NCI-H146 (cell line): ENCODE measurements at places on chromosomes 3 and 15.
A peak's percentile ranks its signal among the peaks of the same experiment; 100 is the strongest.

- DNase-seq, result no peak
These were observed 37.3 kb downstream of the TMOD3 start for GRCh38 chr15:51866751-51867150.

- no peak for DNase-seq
These were observed 43.7 kb downstream of the MAGI1 start for GRCh38 chr3:65995030-65995429.

- no peak for DNase-seq
These were observed 13.9 kb upstream of the GPR171 start for GRCh38 chr3:151216641-151217607.

DNA sequence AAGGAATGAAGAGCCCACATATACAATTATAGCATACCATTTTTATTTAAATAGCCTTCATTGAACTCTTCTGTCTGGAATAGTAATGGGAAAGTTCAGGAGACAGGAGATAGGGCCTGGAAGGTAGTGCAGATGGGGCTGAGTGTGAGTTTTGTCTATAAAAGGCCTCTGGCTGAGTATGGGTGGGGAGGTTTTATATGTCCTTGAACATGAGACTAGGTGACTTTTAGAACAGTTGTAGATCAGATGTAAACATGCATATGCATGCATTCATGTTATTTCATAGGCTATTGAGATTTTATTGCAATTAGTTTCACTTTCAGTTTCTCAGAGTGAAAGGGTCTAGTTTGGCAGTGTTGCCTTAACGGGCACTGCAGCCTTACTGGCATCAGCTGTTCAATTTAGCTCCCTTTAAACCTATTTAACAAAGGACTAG is 27.1 kb downstream of the CGGBP1 start:
- no peak for DNase-seq

DNA sequence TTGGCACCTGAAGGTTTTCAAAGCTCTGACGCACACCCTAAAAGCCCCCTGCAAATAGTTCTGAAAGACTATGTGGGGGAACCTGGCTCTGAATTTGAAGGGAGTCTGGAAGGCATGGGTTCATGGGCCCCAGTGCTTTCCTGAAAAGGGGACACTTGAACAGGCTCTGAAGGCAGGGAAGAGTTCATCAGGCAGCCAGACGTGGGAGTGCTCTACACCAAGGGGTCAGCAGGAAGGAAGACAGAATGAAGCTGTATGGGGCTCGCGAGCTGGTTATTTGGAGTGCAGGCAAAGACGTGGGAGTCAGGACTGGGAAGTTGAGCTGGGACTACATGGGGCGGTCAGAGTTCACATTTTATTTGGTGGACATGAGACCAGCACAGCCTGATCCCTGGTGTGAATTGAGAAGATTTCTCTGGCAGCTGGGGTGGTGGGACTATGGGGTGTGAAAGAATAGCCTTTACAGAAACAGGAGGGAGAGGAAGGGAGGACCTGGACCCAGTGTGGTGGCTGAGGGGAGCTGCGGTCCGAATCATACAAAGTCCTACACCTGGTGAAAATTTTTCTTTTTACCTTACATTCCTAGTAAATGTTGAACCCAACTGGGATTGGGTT is 12.6 kb downstream of the ABHD6 start:
- DNase-seq, result no peak

GRCh38 chr3:69558912-69559311 is 173.0 kb upstream of the FRMD4B start:
- no peak for DNase-seq

DNA sequence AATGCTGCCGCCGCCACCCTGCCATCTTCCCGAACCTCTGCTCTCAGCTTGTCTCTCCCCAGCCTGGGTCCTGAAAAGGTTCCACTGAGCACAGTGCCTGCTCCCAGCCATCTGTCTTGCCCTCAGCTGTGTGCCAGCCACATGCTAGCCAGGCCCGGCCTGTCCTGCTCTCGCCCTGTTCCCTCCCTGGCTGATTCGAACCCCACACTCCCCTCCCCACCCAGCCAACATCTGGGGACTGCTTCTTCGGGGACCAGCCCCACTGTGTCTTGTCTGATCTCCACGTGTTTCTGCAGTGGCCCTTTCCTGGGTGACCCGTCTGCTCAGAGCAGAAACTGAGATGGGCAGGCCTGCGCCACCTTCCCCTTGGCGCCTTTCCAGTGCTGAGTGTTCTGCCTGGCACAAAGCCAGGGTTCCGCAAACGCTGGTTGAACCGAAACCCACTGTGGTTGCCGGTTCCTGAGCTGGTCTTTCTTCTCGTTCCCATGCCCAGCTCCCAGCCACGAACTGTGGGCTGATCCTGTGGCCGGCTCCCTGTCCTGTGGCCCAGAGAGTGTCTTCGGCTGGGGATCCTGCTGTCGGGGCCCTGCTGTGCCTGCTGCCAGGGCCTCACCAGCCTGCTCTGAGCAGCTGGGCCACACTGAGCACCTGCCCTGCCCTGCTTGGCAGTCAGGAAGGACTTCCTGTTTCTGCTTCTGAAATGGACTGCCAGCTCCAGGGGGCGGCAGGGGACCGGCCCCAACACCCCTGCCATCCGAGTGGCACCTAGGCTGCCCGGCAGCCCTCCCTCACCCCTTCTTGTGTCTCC is 62.7 kb upstream of the KLF13 start:
- peak; percentile 42 for DNase-seq

DNA sequence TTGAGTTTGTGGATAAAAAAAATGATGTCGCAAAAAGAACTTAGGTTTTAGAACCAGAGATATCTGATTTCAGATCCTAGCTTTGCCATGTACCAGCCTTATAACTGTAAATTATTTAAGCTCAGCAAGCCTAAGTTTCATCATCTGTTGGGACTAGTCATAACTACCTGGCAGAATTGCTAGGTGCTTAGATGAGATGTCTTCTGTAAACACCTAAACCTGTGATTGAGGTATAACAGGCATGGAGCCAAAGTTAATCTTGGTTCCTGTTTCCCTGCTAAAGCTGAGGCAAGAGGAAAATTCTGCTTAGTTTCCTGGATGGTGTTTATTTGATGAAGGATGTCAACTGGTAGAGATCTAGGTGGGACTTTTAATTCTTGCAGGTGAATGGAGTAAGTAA is 331.3 kb upstream of the RBMS3 start:
- no peak for DNase-seq

- DNase-seq, result no peak
These were observed 18.6 kb upstream of the IREB2 start for GRCh38 chr15:78419367-78419766.

DNA sequence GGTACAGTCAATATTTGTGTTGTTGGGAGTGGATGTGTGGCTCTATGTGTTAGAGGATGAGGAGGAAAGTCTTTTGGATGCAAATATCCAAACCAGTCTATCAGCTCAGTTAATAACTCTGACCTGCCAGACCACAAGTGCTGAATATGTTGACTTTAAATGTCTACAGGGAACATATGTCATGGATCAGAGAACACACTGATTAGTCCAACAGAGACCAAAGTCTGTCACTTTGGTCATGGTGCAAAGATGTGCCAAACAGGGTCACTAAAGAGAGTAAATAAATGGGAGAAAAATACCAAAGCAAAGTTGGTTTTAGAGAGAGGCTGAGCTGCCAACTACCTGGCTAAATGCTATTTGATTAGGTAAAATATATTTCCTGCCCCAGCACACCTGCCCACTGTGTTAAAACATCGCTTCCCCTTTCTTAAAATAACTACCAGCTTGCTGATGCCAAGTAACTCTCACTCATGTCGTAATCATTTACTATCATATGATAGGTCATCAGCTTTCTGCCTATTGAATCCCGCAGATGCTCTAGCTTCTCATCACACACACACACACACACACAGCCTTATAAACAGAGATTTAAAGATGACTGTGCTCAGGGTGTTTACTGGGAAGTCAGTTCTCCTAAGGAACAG is 173.3 kb downstream of the PDZRN3 start:
- peak; percentile 39 for DNase-seq

- no peak for DNase-seq
These were observed 289.0 kb downstream of the TLE3 start for GRCh38 chr15:69808756-69809155.

DNA sequence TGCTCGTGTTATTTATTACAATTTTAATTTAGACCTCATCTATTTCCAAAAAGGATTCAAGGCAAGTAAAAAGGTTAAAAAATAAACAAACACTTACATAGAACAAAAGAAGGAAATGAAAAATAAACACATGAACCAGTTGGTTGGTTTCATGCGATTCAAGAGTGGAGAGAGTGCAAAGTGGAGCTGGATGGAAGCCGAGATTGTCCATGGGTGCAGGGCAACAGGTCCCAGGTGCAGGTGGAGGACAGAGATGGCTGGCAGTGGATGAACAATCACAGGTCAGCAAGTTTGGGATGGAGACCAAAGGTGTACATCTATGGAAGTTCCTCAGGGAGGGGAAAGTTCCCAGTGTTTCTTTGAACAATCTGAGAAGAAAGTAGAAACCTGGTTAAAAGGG is 11.6 kb upstream of the SEMA5B start:
- peak; percentile 61 for DNase-seq

GRCh38 chr3:54294214-54294613 is 171.9 kb downstream of the CACNA2D3 start:
- no peak for DNase-seq

DNA sequence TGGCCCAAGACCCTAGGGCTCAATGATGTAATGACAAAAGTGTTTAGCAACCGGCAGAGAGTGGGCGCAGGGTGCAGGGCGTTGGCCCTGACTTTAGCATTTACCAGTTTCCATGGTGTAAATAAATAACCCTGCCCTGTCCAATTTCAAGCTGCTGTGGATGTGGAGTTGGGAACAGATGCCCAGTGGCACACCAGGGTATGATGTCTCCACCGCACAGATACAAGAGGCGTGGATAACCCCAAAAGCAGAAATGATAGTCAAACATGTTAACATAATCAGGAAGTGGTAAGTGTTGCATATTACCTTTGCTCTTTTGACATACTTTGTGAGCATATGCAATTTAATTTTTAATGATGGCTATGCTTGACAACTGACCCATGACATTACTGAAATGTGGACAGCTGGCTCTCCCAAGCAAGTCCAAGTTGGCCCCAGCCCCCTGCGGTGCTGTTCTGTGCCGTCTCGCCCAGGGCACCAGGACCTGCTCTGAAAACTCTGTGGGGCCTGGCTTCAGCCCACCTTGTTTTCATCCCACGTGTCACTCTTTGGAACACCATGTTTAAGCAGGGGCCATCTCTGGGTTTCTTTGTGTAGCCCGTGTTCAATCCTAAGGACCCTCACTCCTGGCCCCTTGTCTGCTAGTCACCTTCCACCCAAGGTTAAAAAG is 10.8 kb upstream of the ANPEP start:
- no peak for DNase-seq

GRCh38 chr3:133717424-133717823 is 28.8 kb upstream of the TF start:
- DNase-seq, result peak; percentile 80

DNA sequence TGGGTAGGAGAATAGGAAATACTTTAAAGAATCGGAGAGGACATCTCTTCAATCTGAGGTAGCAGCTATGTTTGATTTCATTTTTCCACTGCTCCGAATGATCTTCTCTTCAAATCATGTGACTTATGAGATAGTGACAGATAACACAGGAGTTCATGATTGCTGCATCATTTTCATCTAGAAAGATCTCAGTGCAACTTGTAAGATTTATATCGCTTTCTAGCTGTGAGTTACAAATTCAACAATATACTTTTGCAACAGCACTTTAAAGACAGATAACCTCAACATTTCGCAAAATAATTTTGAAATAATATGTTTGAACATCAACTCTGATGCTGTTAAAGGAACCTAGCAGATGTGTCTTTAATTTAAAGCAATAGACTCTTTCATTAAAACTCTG is 99.9 kb upstream of the CCDC80 start:
- DNase-seq, result no peak

- DNase-seq, result no peak
These were observed 15.1 kb downstream of the GOLIM4 start for GRCh38 chr3:168080499-168081170.

GRCh38 chr3:108494906-108495531 is 15.4 kb downstream of the MYH15 start:
- DNase-seq, result peak; percentile 43

DNA sequence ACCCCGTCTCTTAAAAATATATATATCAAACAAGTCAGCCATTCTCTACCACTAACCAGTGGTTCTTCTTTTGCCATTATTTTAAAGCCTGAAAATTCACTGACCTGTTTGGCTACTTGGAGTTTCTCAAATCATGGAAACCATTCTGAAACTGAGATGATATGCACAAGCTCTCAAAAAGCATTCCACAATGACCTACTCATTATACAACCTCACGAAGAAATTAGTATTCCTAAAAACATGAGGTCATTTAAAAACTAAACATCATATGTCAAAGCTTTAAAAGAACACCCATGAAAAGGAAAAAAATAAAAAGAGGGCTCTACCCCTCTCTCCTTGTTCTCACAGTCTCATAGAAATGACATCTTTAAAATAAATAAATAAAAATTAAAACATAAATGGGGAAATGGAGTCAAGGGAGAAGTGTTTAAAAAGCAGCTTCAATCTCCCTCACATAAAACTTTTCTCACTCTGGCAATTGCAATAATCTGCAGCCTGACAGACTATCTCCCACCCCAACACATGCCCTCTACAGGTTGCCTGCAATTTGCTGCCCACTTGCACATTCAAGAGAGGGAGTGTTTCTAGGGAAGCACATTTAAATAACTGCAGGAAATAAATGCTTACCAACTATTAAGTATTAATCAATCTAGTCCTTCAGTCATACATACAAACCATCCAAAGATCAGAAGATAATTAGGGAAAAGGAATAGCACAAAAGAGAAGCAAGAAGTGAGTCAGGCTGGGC is 73.3 kb downstream of the TRANK1 start:
- no peak for DNase-seq

DNA sequence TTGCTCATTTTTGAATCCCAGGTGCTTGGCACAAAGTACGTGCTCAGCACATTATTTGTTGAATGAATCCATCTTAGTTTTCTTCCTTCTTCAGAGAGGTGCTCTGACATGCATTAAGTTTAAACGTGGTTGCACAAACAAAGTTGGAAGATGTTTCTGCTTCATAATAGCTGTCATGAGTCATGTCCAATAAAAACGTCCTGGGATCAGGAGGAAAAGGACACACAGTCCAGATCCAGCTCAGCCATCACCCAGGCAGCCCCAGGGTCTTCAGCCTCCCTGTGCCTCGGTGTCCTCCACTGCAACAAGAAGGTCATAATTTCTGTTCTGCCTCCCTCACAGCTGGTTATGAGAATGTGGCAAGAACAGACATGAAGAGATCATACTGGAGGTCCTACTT is 55.4 kb downstream of the CCNL1 start:
- DNase-seq, result no peak

DNA sequence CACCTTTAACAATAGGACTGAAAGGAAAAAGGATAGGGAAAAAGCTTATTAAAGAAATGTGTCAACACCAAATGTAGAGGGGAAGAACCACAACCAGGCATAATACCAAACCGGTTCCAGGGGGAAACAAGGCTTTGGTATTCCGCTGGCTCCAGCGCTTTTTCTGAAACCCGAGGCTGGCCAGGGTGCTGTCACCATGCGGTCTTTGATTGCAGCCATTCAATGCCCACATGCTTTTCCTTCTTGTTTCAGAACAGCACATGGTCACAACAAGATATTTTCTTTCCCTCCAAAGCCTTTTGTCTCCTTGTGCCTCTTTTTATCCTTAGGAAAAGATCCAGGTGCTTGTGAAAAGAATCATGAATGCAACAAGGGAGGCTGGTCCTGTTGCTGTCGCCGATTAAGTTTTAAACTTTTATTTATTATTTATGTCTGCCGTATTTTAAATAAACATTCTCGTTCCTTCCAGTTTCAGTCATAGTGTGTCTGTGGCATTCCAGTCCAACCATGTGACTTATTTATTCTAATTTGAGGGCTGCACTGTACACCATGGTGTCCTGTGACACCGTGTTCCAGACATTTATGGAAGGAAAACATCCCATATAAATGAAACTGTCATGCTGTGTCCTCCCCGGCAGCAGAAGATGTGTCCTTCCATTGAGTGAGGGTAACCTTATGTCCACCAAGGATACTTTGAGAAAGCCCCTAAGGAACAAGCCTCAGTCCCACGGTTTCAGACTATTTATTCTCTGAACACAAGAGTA is 41.1 kb downstream of the CCK start:
- no peak for DNase-seq
